Forelimb muscle (tissue), 1 donor: ENCODE measurements at places on chromosomes 2 and 18. TPM values are rescaled to one million over a fixed set of nuclear protein-coding genes. Genes with fewer than 3 reads are reported as not detected.

DNA sequence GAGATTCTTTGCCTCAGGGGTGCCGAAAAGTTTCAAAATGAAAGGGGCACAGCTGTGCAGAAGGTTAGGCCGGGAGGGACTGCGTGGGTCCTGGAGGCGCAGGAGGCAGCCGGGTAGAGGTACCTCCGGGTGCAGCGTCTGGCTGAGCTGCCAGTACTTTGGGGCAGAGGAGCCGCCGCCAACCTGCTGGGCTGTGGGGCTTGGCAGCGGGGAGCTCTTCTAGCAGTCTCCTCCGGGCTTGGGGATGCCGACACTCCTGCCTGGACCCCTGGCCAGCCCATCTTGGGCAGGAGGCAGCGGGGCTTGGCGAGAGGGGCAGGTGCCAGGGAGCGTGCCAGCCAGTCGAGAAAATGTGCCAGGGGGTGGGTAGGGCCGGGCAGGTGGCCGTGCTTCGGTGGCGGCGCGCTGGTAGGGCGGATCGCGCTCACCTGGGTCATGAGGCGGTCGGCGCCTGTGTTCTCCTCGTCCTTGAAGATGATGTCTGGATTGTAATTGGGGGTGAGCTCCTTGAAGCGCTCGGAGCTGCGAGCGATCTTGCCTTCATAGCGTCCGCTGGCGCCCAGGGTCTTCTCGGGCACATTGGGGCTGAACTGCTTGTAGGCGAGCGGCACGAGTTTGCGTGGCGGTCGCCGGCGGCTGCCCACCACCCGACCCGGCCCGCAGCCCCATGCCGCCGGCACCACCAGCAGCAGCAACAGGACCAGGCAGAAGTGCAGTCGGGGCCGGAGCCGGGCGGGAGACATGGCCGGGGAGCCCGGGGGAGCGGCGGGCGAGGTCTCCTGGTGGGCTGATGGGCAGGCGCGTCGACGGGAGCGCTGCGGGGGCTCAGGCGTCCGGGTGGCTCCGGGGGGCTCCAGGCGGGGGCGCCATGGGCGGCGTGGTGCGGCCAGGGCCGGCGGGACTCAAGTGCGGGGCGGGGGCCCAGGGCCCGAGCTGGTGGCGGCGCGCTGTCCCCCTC is 717 bp downstream of the IHH start:
- no peak for DNase-seq

ACVR1C gene
- polyA plus RNA-seq: 0.14 TPM

SERPINB11 gene
- not detected for polyA plus RNA-seq

PSMA8 gene
- not detected for polyA plus RNA-seq

GRCh38 chr2:134790487-134790886 is 47.9 kb upstream of the ACMSD start:
- DNase-seq: no peak

DNA sequence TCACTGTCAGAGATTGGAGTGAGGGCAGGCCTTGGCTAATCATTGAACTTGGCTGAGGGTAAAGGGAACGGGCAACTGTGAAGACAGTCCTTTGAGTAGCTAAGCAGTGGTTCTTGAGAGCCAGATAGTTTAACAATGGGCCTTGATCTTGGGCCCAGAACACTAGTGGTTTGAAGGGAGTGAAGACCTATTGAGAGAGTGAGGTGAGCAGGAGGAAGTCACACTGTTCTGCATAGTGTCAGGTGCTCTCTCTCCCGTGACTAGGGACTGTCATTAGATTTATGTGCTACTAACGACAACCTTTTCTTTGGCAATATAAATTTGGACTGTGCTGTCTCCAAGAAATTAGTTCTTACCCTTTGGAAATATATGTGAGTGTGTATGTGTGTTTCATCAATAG is 44.6 kb upstream of the ALMS1 start:
- no peak for DNase-seq

GRCh38 chr2:222522082-222522481 is 97.7 kb downstream of the SGPP2 start:
- no peak for DNase-seq

DNA sequence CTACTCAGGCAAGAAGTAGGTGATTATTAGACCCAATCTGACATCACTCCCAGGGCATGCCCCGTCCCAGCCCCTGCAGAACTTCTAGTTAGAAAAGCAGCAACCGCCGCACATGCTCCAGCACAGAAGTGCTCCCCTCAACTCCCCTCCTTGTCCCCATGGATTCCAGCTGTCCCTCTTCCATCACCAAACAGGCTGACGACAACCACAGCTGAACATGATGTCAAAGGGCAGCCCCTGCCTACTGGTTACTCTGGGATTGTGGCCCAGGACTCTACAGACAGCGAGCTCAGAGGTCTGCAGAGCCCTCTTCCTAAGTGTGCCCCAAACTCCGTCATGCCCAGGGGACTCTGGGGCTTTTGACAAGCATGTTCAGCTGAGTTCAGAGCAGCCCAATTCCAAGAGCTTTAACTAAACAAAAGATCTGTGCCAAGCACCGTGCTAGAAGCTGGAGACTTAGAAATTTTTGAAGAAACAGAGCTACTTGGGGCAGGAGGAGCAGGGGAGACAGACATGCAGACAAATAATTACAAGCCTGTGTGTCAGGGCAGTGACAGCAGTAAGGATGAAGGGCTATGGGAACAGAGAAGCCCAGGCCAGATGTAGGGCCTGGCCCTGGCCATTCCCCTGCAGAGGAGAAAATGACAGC is 148.1 kb downstream of the BCL11A start:
- no peak for DNase-seq

DNA sequence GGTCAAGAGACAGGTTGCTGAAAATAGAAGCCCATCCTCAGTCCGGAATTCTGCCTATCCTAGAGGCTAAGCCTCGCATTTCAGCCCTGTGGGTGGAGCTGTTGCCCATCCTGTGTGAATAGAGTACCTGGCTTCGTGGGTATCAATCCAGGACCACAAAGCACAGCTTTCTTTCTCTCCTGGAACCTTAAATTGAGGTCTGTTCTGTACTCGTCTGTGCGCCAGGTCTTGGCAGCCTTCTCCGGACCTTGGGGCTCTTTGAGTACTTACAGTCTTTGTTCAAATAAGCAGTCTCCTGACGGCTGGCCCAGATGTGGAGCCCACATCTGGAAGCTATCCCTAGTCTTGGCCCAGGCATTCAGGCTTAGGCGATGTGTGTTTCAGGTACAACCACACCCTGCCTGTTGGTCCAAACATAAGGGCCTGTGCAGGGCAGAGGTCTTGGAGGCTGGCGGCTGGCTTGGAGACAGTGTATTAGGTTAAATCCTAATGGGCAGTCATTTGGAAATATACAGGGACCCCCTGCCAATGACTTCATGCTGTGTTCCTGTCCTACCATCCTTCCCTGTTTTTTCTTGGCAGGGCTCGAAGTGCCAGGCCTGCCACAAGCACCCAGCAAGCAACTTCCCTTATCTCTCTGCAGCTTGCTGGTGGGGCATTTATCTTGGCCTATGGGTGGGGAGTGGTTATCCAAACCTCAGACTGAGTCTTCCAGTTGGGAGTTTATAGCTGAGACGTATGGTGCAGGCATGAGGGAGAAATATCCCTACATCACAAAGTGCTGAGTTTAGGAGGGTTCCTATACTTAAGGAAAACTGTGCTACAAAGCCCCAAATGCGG is 294.1 kb downstream of the BCL2 start:
- no peak for DNase-seq

DNA sequence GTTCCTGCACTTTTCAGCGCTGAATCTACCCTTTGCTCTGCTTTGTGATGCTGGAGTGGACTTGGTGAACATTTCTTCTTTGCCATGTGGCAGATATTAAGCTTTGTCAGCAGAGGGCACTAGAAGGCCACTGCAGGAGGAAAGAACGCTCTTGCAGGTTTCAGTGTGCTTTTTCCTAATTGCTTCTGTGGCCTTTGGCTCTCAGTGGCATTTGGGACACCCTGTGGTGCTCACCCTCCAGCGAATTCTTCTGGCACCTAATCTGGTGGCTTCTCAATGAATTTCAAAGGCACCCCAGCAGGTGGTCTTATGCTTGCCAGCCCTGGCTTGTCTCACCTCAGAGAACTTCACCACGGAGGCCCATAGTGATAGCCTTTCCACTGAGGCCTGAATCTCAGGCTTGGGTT is 146.7 kb downstream of the MYO3B start:
- DNase-seq: no peak

G6PC2 gene
- not detected for polyA plus RNA-seq

DNA sequence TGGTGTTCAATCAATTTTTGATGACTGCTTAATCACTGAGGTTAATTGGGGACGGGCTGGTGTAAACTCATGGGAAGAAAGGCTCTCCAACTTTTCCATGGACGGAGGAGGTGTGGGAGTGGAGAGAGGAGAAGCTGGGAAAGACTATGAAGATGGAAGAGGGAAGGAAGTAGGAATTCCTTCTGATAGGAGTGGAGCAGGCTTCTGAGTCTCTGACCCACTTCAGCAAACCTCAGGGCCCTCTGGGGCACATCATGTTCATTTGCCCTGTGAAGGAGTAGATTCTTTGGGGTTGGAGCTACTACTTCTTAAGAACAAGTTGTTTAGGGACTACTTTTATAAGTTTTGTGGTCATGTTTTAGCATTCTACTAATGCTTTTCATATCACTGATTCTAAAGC is 87.0 kb upstream of the MAP4K3 start:
- DNase-seq: no peak

- DNase-seq: no peak
Observed at GRCh38 chr18:53566626-53567025, 657.8 kb downstream of the MBD2 start.

- DNase-seq: no peak
Observed at GRCh38 chr18:26656944-26657536, 108.7 kb upstream of the KCTD1 start.

- no peak for DNase-seq
Observed at GRCh38 chr2:171957061-171957460, 34.8 kb downstream of the HAT1 start.

GRCh38 chr18:32262092-32262491 is 72.3 kb downstream of the MEP1B start:
- no peak for DNase-seq

DNA sequence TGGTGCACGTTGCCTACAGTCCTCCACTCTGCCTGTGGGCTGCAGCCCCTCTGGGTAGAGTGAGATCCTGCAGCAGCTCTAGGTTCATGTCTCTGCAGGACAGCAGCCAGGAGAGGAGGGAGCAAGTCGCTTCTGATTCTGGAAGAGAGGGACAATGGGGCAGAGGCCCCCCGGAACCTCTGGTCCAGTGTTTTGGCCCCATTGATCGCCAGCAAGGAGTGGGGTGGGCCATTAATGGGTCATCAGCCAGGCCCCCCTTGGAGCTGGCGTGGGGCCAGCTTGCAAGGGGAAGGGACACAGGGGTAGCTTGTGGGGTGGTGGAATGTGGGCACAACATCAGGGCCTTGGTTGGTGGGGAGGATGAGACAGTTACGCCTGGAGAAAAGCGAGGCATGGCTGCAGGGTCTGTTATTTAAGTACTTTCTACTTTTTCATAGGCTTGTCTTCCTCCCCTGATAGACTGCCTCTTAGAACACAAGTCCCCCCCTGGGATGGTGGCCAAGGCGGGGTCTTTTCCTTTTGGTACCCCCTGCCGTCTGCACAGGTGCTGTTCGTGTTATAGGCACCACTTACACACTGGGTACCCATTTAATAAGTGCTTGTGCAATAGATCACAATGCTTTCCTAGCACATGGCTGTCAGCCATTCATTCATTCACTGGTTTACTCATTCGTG is 44.6 kb downstream of the INHBB start:
- no peak for DNase-seq

- no peak for DNase-seq
Observed at GRCh38 chr2:88866756-88867155, 175.3 kb downstream of the RPIA start.

- DNase-seq: no peak
Observed at GRCh38 chr2:233922471-233922870, 5.3 kb downstream of the TRPM8 start.

GRCh38 chr18:23964282-23965238 is 50.0 kb upstream of the TTC39C start:
- no peak for DNase-seq

GRCh38 chr2:190407662-190408537 is at the start of gene MFSD6:
TSS of gene MFSD6 (plus strand) at chr2:190408355. CDS start at chr2:190436030, 27,675 bp downstream.
- no peak for DNase-seq

DNA sequence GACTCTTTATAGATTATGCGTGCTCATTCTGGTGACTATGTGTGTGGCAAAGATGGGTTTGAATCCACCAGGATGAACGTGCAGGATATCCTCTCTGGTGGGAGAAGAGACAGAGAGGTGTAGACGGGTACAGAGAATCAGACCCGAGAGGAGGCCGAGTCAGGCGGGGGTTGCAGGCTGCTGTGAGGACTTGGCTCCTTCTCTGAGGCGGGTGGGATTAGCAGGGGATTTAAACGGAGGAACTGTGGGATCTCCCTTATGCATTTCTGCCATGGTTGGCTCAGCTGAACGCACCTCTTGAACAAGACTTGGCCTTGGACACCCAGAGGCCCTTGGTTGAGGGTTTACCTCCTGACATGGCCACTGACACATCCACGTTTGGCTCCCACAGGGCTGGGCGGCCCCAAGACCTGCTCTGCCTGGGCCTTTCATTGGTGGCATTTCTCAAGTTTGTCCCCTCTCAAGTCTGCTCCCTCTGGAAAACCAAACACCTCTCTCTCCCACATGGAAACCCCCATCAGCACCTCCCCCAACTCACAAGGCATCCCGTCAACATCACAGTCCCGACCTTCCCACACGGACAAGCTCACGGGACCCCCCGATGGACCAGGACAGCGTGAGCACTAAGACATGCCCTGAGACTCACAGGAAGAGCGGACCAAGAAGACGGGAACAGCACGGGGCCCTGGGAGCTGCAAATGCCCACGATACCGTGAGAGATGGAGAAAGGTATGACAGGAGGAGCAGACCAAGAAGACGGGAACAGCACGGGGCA is 158.3 kb downstream of the RTP5 start:
- DNase-seq: no peak

GRCh38 chr2:159226059-159226461 is 60.4 kb downstream of the WDSUB1 start:
- DNase-seq: no peak

DNA sequence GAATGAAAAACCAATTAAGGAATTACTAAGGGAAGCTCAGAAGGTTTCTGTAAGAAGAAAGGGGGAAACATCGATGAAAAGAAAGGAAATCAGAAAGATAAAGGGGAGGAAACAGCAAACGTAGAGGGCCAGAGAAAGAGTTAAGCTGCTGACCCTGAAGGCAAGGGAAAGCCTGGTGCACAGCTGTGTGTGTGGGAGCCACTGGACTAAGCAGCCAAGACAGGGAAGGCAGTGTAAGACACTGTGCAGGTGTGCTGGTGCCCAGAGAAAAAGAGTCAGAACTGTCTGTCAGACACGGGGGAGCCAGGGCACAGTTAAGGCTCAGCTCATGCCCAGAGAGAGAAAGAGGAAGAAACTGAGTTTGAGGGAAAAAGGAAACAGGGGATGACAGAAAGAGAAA is 104.0 kb downstream of the HIBCH start:
- DNase-seq: no peak

DNA sequence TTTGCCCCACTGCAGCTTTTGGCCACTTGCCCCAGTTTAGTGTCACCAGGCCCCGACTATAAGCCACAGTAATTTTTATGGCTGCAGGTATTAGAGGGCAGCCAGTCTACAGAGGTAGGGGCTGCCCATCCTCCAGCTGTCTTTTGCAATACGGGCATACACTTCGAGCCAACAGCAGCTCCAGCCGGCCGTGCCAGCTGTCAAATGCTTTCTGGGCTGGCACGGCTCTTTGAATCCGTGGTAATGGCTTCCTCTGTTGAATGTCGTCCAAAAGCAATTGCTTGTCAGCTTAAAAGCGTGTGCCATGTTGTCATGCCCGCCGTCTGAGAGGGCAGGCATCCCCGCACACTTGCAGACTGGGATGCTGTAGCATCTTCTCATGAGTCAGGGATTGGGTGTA is 41.3 kb downstream of the BCL2L11 start:
- no peak for DNase-seq
